ENCODE measurements at places on chromosomes 13 and 19.

DNA sequence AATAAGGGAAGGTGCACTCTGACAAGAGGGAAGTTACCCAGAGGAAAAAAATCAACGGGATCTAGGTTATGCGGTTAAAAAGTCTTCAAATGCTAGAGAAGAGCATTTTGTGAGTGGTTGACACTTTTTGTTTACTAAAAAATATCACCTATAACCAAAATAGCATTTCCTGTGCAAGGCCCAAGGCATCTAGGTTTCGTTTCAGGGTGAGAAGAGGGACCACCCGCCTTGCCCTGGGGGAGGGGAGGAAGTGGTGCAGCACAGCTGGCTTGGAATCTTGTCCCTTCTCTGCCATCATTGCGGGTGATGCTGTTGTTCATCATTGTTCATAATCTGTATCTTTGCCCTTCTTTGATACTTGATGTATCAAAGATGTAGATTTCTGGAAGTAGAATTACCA lies 80.6 kb downstream of the NUFIP1 start:
- DNase-seq, result no peak

DNA sequence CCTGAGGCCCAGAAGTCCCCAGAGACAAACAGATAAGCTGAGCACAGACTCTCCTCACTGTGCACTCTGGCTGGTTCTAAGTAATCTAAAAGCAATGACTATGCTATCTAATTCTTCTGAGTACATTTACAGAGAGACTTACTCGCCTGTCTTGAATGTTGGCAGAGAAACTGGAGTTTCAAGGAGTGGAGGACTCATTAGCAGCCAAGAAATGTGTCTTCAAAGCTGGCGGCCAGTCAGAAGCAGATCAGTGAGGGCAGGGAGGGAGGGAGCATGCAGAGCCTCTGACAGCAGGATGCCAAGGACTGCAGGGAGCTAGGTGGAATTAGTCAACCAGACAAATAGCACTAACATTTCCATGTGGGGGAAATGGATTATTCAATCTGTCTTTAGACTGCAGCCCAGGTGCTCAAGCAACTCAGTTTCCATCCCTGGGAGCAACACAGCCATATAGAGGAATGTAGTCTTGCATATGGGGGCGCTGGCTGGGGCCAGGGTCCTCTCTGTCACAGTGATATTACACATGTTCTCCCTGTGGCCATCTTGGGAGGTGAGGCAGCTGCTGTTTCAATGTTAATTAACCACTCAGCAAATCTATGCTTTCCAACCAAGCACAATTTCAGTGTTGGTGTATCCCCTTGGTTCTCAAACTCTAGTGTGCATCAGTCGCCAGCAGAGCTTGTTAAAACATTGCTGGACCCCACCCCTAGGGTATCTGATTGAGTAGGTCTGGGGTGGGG lies 97.9 kb downstream of the CCNA1 start:
- no peak for DNase-seq

- no peak for DNase-seq
Observed at GRCh38 chr19:31863122-31863521, 482.3 kb upstream of the ZNF507 start.

DNA sequence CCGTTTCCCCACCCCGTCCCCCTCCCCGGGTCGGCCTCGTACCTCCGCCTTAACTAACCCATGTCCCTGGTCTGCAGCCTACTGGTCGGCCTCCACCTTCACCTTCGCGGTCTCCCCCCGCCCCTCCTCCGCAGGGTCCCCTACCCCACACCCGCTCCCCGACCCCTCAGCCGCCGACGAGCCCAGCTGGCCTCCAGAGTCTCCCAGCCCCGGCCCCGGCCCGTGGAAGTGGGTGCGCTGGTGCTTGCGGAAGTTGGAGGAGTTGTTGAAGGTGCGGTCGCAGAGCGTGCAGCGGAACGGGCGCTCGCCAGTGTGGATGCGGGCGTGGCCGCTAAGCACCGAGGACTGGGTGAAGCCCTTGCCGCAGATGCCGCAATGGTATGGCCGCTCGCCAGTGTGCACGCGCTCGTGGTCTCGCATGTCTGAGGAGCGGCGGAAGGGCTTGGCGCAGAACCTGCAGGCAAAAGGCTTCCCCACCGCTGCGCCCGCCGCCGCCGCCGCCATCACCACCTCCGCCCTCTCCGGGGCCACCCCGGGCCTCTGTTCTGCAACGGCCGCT lies 2.6 kb downstream of the ZNF784 start:
- no peak for DNase-seq

DNA sequence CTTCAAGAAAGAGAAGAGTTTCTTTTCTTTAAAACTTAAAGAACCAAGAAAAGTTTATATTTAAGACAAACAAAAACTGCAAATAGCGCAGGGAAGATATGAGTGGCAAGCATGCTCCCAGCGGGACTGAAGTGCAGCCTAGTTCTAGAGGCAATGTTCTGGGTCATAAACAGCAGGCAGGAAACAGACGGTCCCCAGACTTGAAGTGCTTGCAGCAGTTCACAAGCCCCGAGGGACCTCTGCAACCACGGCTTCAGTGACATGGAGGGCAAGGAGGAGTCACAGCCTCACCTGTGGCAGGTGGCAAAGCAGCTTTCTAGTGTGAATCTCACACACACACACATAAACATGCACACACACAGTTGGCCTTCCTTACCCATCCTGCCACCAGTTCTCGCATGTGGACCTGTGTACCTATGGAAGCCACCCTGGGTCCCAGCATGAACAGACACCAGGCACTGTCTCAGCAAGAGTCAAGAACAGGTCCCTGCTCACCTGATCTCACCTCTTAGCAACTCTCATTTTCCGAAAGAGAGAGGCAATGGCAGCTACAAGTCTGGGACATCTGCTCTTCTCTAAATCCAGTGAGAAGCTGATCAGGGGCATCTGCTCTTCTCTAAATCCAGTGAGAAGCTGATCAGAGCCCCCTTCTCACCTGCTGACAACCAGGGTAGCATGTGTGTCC lies 162.0 kb downstream of the EFNB2 start:
- DNase-seq, result no peak

All from activated T-cell treated with anti-CD3 and anti-CD28 coated beads, Interleukin-2, amount 50 U/mL, for 1 hour (primary cell).